ENCODE measurements at places on chromosomes 13 and 19.

DNA sequence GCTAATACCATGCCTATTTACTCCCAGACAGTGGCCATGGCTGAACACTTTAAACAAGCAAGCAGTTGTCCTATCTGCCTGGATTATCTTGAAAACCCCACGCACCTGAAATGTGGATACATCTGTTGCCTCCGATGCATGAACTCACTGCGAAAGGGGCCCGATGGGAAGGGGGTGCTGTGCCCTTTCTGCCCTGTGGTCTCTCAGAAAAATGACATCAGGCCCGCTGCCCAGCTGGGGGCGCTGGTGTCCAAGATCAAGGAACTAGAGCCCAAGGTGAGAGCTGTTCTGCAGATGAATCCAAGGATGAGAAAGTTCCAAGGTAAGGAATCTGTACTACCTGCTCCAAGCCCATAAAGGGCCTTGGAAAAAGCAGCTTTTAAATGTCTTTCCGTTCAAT lies 8.6 kb downstream of the RFPL4AL1 start:
- no peak for DNase-seq

- no peak for DNase-seq
Observed at GRCh38 chr13:92164822-92165221, 766.4 kb downstream of the GPC5 start.

- DNase-seq = peak; percentile 98
Observed at GRCh38 chr19:10251792-10252694, at the start of gene MRPL4. Gene MRPL4, plus strand, starts transcription at chr19:10252214. Its CDS starts 40 bp downstream, at chr19:10252254.

DNA sequence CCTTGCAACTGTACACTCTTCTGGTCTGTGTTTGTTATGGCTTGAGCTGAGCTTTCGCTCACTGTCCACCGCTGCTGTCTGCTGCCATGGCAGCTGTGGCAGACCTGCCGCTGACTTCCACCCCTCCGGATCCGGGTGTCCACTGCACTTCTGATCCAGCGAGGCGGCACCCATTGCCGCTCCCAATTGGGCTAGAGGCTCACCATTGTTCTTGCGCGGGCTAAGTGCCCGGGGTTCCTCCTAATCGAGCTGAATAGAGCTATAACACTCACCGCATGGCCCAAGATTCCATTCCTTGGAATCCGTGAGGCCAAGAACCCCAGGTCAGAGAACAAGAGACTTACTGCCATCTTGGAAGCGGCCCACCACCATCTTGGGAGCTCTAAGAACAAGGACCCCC lies 2.2 kb upstream of the PSMC4 start:
- DNase-seq = no peak

GRCh38 chr19:35639321-35639639 lies 2.3 kb upstream of the ETV2 start:
- no peak for DNase-seq

- DNase-seq = no peak
Observed at GRCh38 chr19:6119031-6119430, 8.7 kb upstream of the RFX2 start.

- no peak for DNase-seq
Observed at GRCh38 chr13:78325585-78325984, 277.8 kb downstream of the POU4F1 start.

GRCh38 chr19:36054119-36054732 lies at the start of gene THAP8:
Gene THAP8, minus strand, starts transcription at chr19:36054285. Its CDS starts 68 bp downstream, at chr19:36054217.
- DNase-seq = peak; percentile 98

- DNase-seq = no peak
Observed at GRCh38 chr19:32219881-32220472, 125.4 kb upstream of the ZNF507 start.
